ENCODE measurements at places on chromosomes 6 and 20.
A peak's percentile ranks its signal among the peaks of the same experiment; 100 is the strongest.

DNA sequence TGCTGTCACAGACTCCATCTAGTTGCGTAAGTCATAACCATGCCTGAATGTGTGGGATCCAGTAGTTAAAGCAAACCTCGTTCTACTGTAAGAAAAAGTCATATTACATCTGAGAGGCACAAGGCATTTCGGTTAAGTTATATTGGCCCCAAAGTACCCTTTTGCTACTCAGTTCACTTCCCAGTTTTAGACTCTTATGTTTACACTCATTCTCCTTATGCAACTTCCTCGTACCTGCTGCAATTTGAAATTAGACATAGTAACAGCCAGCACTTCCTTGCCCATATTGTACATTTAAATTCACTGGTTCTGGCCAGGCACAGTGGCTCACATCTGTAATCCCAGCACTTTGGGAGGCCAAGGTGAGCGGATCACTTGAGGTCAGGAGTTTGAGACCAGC is 37.0 kb downstream of the PEX7 start:
- no peak for DNase-seq

- DNase-seq = peak; percentile 75
Observed at GRCh38 chr6:53287336-53288225, 61.2 kb downstream of the ELOVL5 start.

GRCh38 chr6:27814665-27815424 is 97.4 kb downstream of the OR2B2 start:
- DNase-seq = peak; percentile 68

GRCh38 chr6:119655124-119655523 is 305.6 kb upstream of the MAN1A1 start:
- DNase-seq = no peak

DNA sequence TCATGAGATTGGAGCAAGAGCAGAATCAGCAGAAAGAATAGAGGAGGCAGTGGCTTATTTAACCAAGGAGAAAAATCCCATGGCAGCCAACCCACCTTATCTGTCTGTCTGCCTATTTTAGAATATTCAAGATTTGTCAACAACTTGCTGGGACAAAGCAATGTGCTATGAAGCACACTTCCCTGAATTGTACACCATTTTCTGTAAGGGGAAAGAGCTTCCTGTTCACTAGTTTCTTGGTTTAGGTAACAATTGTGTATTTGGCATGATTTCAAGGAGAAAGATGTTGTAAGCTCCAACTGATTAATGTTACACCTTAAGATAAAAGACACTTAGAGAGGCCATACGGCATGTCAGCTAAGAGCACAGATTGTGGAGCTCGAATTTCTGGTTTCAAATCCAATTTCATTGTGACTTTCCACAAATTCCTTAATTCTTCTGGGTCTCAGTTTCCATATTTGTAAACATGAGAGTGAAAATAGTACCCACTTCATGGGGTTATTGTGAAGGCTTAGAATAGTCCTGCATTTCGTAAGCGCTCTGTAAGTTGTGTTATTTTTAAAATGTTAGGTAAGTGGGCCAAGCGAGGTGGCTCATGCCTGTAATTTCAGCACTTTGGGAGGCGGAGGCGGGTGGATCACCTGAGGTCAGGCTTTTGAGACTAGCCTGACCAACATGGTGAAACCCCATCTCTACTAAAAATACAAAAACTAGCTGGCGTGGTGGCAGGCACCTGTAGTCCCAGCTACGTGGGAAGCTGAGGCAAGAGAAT is 4.8 kb upstream of the MUC22 start:
- no peak for DNase-seq

- DNase-seq = no peak
Observed at GRCh38 chr6:84028350-84028749, 5.2 kb upstream of the MRAP2 start.

DNA sequence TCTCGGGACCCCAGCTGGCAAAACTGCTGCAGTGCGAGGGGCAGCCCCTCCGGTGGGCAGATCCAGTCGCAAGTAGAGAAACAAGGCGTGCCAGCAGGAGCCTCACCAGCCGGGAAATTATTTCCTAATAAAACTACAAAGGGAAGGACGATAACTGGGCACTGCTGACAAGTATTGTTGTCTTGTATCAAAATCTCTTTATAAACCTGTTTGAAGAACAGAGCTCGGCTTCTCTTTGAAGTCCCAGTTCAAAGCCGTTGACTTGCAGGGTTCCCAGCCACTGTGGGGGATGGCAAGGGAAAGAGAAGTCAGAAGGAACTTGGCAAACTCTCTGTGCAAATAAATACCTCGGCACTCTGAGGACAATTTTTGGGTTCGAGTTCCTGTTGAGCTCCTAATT is 504.5 kb downstream of the CD83 start:
- no peak for DNase-seq

DNA sequence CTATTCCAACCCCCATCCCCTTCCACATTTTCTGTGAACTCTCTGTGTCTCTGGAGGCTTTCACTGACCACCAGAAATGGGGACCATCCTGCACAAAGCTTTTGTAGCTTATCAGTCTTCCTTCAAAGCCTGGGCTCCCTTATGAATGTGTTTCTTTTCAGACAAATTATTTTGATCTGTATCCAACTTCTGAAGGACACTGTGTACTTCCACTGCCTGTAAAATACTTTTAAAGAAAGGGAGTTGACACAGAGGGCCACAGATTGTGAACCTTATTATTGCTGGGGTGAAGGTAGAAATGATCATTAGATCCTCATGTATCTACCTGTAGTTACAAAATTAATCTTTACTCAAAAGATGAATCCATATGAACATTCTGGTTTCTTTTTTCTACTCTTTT is 135.6 kb downstream of the CARMIL1 start:
- no peak for DNase-seq

Data from Ammon's horn (tissue), 1 donor.